Fibroblast of skin of back (primary cell): ENCODE measurements at places on chromosomes 2 and 18.
A peak's percentile ranks its signal among the peaks of the same experiment; 100 is the strongest.

GRCh38 chr18:55546851-55547704 lies 40.9 kb downstream of the TCF4 start:
- peak; percentile 72 for DNase-seq

GRCh38 chr2:136195226-136195625 lies 77.3 kb upstream of the CXCR4 start:
- no peak for DNase-seq

DNA sequence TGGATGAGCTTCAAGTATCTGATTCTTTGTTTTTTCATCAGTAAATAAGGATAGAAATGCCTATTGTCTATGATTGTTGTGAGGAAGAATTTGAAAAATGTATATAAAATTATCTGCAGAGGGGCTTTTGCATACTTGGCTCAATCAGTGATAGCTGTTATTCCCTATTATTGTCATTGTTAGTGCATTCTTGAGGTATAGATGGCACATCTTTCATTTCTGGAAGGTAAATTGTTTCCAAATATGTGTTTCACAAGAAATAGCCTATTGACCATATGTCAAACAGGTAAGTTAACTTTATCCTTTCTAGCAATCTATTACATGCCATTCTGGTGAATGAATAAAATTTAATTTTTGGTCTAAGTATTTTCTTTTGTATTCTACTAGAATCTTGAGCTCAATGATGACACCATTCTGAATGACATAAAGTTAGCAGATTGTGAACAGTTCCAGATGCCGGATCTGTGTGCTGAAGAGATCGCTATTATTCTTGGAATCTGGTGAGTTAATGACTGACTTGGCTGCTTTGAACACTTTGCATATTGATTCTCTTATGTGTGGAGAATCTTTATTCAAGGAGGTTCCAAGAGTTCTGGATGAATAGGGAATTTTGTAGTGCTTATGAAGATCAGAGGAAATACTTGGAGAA lies 44.2 kb downstream of the TTC27 start:
- DNase-seq, result peak; percentile 20

GRCh38 chr2:30239308-30239985 lies 8.1 kb downstream of the LBH start:
- DNase-seq, result peak; percentile 87

DNA sequence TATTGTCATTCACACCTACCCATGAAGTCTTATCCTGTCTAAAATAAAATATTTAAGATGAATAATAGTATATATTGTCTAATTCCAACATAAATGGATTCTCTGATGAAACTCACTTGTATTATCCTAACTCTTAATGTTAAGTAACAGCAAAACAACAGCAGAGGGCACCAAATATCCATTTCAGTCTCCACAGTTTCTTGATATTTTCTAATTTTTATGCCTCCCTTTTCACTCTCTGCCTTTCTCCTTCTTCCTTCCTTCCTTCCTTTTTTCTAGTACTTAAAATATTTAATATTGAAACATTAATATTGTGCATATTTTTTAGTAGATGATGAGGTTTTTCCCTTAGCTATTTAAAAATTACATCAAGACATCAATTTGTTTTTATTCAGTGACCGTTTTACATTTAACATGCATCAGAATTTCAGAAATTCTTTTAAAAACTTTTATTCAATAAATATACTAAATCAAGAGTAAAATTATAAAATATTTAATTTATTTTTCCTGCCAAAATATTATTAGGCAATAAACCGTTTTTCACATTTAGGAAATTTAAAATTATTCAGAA lies 97.6 kb downstream of the WDR7 start:
- peak; percentile 32 for DNase-seq

GRCh38 chr2:136362676-136363390 lies 244.9 kb upstream of the CXCR4 start:
- no peak for DNase-seq

- no peak for DNase-seq
Observed at GRCh38 chr2:236342951-236343350, 78.7 kb upstream of the ASB18 start.

GRCh38 chr2:119333360-119333759 lies 33.3 kb downstream of the C2orf76 start:
- no peak for DNase-seq

DNA sequence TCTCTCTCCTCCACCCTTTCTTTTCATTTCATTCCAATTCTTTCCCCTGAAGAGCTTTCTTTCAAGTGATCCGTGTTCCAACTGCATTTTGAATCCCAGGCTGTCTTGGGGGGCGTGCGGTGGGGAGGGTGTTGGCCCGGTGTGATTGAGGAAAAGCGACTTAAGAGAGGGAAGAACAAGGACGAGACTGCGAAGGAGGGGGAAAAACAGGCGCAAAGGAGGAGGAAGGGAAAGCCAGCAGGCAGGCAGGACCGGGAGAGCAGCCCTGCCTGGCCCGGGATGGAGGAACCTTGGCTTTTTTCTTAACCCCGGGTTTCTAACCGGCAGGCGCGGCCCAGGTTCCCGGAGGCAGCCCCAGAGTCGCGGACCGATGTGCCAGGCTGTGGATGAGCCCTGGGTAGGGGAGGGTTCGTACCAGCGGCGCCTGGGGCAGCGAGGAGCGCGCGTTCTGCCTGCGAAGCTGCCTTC lies 1.3 kb downstream of the ADCYAP1 start:
- no peak for DNase-seq

- DNase-seq, result no peak
Observed at GRCh38 chr2:287911-288757, at the start of gene ALKAL2. TSS of gene ALKAL2 (minus strand) at chr2:288091. CDS start at chr2:287835, 256 bp downstream.

GRCh38 chr2:234763002-234763873 lies 188.6 kb upstream of the SH3BP4 start:
- DNase-seq, result peak; percentile 80

DNA sequence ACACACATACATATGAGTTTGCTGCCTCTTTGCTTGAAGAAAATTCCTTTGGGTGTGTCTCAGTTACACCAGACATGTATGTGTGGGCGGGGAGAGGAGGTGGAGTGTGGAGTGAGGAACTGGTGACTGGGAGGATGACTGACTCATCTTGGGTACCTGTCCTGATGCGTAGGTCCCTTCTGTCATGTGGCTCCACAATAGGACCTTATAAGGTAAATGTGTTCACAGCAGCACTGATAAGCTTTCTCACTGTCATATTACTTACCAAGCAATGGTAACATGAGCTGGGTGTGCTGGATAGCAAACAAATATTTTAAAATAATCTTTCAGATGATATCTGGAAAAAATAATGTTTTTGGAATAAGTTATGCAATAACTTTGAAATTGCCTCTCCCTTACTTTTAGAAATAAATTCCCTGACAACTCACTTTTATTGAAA lies 45.1 kb downstream of the SLC9A2 start:
- peak; percentile 6 for DNase-seq
